ENCODE measurements at places on chromosomes 12 and 14.
A peak's percentile ranks its signal among the peaks of the same experiment; 100 is the strongest.

DNA sequence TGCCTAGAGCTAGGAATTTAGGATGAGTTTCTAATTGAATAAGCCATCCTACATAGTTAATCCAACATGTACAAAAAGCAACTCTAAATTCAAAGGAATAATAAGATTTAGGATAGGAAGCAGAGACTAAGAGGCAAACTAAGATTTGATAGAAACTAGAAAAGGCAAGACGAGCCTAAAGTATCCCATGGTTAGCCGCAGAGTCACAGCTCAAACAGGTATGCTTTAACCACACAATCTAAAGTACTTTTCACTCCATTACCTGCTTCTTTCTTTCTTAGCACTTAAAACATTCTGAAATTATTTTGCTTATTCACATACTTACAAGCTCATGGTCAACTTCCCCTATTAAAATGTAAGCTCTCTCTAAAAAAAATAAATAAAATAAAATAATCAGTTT, 51.8 kb downstream of the OTOGL start:
- no peak for ATAC-seq

- ATAC-seq, result no peak
These were observed 870.3 kb upstream of the SEL1L start for GRCh38 chr14:82403987-82404386.

- ATAC-seq, result no peak
These were observed 4.0 kb downstream of the FOXG1 start for GRCh38 chr14:28770630-28771029.

- no peak for ATAC-seq
These were observed 105.6 kb upstream of the COCH start for GRCh38 chr14:30768791-30769190.

- ATAC-seq, result no peak
These were observed 352.7 kb downstream of the AEBP2 start for GRCh38 chr12:19792028-19792427.

GRCh38 chr12:131432532-131433260, 278.2 kb upstream of the SFSWAP start:
- ATAC-seq, result no peak

DNA sequence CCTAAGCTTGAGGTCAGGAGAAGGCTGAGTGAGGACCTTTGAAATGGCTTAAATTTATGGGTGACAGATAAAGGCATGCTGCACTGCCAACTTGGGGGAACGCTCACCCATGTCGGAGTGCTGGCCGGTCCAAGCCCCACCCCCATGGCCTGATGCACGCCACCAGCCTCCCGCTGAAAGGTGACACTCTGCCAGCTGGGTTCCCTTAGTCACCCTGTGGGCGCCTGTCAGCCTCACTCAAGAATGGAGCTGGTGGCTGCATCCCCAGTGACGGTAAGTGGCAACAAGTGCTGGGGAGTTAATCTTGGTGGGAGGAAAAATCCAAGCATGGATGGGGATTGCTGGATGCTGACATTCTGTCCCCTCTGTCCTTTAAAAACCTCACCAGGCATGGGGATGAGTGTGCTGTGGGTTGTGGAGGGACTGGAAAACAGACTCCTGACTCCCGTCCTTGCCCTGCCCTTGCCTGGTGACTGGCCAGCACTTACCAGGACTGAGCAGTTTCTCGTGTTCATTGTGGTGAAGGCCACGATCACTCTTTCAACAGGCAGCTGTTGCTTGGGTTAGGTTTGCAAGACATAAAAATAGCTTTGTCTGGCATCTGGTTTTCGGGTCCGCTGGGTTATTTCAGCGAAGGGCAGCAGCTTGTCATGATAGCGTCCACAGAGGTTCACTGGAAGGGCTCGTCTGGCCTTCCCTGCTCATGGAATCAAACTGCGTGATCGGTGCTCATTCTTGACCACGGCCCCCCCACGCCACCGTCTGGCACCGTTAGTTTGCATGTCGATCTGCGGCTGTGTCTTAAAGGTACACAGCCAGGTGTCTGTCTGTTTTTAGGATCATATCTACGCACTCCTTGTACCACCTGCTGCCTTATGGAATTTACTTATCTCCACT, 15.0 kb downstream of the ACACB start:
- no peak for ATAC-seq

DNA sequence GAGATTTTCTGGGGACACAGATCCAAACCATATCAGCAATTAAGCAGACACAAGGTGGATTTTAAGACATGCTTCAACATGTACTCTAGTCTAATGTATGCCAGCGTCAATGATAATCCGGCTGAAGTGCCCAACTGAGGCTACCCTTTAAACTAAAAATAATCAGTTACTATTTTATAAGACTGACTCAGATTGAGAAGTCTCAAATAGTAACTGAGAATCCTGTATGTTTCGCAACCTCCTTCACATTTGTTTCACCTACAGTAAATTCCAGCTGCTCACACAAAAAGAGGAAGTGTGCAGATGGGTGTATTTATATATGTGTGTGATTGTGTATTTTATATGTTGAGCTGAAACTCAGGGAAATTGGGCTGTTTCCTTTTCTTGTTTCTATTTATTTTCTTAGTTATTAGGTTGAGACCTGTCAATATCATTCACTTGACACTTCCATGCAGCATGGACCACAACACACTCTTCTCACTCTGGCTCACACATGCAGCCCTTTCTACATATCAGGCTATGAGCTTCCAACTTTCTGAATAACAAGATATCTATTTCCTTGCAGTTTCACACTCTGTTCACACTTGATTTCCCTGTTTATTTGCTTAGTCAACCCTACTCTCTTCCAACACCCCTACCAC, 1224.9 kb upstream of the TMEM132C start:
- ATAC-seq, result peak; percentile 64

DNA sequence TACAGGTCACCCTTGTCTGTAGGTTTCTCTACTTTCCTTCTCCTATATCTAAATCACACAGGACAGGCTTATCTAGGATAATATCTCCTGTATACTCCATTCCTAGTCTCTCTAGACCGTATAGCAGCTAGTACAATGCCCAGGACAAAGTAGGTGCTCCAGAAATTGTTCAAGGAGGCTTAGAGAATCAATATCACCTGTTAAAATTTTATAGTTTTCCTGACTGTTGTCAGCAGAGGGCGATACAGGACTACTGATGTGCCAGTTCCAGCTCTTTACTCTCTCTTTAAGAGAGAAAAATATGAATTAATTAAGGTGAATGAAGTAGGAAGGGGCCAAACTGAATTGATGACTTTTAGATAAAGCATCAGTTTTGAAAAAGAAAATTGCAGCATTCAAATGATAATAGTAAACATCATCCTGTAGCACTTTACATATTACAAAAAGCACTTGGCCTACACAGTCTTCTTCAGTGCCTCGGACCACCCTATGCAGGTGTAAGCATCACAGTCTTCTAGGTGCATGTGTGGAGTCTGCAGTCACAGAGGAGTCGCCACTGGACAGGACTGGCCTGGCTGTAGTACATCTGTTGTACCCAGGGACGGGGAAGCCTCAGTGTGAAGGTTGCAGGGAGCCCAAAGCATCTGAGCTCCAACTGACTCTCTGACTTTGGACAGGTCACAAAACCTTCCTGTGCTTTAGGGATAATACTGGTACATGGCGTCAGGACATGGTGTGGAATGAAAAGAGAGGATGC, 61.9 kb upstream of the MAX start:
- ATAC-seq, result peak; percentile 49

GRCh38 chr12:91171476-91171875, 11.1 kb downstream of the DCN start:
- ATAC-seq, result no peak

DNA sequence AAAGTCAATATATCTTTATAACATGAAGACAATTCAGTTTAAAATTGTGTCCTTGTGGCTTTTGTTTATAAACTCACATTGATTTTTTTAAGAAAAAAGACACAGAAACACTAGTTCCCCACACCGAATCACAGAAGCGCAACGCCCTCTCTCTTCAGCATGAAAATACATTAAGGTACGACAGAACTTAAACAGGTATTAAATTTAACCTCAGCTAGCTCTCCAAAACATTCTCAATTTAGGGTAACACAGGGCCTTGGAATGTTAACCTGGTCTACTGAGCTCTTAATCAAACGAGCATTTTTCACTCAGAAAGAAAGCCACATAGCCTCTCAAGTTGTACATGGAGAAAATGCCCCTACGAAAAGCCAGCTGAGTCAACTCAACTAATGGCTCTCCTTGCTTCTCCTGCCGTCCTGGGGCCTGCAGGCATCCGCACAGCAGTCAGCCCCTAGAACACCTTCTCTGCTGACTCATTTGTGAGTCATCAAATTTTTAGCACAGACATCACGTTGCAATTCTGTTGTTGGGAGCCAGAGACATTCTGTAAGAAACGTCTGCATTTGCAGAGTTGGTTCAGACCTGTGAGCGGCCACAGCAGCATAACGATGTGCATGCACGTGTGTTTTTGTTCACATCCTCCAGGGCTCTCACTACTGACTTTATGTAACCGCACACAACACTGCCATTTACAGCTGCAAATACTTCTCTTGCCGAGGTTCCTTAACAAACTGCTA, 141.6 kb downstream of the ITPR2 start:
- ATAC-seq, result no peak

GRCh38 chr12:19200261-19200660, 70.7 kb downstream of the PLEKHA5 start:
- no peak for ATAC-seq

- ATAC-seq, result no peak
These were observed 61.0 kb downstream of the DIO2 start for GRCh38 chr14:80150301-80150700.

- ATAC-seq, result no peak
These were observed 44.5 kb downstream of the EML5 start for GRCh38 chr14:88748288-88748687.

DNA sequence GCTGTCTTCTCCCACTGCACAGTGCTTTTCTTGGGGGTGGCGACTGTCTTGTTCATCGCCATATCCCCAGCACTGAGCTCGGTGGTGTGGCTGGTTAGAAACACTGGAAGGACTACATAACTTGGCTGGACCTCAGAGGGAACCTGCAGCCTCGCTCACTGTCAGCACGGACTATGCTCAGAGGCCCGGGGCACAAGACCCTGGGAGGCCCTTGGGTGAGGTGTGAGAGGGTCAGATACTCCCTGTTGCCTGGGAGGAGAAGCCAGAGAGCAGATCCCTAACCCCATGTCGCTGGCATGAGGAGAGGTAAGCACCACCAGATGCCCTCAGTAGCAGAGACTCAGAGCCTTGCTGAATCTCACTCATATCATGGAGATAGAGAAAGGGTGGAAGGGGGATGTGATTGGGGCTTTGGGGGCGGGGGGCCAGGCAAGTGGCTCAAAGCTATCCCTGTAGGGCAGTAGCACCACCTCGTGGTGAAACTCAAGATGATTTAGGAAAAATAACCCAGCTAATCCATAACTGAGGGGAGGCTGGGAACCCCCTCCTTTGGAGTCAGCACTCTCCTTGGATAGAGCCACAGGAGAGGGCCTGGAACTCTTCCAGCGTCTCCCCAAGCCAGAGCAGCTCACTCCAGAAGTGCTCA, 18.7 kb upstream of the HDAC7 start:
- ATAC-seq, result no peak

GRCh38 chr14:42778984-42779383, 1172.3 kb downstream of the LRFN5 start:
- ATAC-seq, result no peak

DNA sequence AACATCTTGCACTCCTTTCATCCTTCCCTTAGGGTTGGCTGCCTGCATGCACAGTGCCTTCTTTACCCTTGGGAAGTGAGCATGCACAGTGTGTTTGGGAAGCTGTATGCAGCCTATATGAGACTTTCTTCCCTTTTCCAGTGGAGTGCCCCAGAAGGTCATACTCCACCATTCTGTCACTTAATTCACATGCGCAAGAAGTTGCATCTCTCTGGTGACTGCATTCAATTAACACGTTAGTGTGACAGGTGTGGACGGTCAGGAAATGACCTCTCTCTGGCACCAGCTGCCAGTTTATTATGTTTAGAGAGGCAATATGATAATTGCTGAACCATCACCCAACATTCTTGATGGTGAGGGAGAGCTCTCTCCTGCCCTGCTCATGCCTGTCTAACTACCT, 770.0 kb downstream of the FLRT2 start:
- ATAC-seq, result no peak

- no peak for ATAC-seq
These were observed 27.1 kb upstream of the PCNX4 start for GRCh38 chr14:60064491-60065072.

GRCh38 chr12:118065380-118065779, 4.4 kb upstream of the WSB2 start:
- peak; percentile 61 for ATAC-seq

DNA sequence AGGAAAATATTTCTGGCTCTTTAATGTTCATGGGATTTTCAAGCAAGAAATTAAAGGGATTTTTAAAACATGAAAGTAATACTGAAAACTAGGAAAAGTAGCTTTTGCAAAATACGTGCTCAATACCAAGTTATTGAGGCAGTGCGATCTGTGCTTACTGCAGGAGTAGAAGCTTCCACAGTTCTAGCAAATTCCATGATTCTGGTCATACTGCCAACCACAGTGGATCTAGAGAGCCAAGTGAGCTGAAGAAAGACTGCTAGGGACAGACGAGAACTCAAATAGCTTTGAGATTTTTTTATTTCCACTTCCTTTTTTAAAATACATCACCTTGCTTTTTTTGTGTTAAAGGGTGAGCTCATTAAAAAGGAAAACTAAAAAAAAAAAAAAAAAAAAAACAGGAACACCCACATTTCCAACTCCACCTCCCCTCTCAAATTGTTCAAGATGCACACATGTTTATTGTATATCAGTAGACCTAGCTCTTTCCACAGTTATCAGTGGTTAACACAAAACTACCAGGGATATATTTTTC, 26.2 kb downstream of the EGLN3 start:
- ATAC-seq, result no peak

- ATAC-seq, result no peak
These were observed 167.4 kb upstream of the LRIG3 start for GRCh38 chr12:59087691-59088090.

DNA sequence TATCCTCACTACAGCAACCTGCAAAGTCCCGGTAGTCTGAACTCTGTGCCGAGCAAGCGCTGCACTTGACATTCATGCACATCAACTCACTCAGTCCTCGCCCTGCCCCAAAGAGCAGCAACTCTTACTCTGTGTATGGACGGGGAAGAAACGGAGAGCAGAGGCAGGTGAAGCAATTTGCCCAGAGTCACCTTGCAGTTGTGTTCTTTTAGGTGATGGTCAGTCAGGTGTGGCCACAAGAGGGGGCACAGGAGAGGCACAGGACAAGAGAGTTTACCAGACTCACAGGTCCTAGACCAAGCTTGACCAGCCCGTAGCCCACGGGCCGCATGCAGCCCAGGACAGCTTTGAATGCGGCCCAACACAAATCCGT, 39.1 kb downstream of the TSPAN11 start:
- ATAC-seq, result no peak

DNA sequence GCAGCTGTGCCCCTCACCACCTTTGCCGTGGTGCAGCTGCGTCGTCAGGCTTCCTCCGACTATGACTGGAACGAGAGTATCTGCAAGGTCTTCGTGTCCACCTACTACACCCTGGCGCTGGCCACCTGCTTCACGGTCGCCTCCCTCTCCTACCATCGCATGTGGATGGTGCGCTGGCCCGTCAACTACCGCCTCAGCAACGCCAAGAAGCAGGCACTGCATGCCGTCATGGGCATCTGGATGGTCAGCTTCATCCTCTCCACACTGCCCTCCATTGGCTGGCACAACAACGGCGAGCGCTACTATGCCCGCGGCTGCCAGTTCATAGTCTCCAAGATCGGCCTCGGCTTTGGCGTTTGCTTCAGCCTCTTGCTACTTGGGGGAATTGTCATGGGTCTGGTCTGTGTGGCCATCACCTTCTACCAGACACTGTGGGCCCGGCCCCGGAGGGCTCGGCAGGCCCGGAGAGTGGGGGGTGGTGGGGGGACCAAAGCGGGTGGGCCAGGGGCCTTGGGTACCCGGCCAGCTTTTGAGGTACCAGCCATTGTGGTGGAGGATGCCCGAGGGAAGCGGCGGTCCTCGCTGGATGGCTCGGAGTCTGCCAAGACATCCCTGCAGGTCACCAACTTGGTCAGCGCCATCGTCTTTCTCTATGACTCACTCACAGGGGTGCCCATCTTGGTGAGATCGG, 2.6 kb downstream of the GPR162 start:
- ATAC-seq, result no peak

Data from stimulated activated memory B cell treated with anti-CD40 and anti-IgM and Interleukin-4, amounts not matched to agents 10 μg/mL and 1 μg/mL and 100 μg/mL, for 72 hours (primary cell).